ENCODE measurements at places on chromosomes 5 and 9. TPM values are rescaled to one million over a fixed set of nuclear protein-coding genes. Genes with fewer than 3 reads are reported as not detected.

The FAM221B gene
- total RNA-seq: not detected

DNA sequence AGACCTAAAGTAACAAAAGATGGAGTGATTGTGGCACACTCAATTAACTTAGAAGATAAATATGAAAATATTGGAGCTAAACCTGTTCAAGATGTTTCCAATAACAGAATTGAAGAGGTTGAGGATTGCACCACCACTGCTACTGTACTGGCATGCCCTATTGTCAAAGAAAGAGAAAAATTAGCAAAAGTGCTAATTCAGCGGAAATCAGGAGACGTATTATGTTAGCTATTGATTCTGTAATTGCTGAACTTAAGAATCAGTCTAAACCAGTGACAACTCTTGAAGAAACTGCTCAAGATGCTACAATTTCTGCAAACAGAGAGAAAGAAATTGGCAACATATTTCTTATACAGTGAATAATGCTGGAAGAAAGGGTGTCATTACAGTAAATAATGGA is 754.4 kb downstream of the CDH18 start:
- no peak for DNase-seq

DNA sequence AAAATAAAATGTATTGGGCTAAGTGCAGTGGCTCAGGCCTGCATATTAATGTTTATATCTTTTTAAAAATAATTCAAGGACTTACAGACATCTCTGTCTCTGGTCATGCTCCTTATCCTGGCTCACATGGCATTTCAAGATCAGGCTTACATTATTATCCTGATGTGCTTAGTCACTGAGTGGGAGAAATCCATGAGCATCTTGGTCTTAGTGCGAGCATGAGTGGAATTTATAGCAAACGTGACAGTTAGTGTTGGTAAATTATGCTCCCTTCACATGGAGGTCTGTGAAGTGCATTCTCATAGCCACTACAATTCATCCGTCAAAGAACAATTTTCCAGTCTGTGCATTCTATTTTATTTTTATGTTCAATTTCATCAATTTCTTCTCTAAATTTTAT is 237.8 kb upstream of the EDIL3 start:
- DNase-seq: no peak

GRCh38 chr5:135032999-135033861 is 798 bp downstream of the PITX1 start:
- no peak for DNase-seq

- no peak for DNase-seq
Observed at GRCh38 chr9:113621309-113621791, 157.8 kb downstream of the RGS3 start.

GRCh38 chr5:87729781-87730180 is 317.1 kb upstream of the CCNH start:
- DNase-seq: no peak

DNA sequence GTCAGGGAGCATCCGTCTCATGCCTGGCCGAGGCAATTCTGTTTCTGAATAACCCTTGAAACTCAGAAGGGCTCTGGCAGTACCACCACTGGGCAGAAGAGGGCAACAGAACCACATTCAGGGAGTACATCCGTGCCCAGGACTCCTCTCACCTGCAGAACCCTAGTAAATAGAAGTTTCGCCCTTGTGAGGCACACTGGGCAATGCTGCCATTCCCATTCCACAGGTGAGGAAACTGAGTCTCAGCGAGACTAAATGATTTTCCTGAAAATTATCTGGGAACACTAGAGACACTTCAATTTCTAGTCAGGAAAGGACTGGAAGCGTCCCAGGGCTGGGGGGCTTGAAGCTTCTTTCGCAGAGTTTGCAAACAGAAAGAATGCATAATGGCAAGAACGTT is 74.7 kb downstream of the FGF1 start:
- no peak for DNase-seq

GRCh38 chr5:109511980-109512734 is 102.4 kb upstream of the PJA2 start:
- no peak for DNase-seq

DNA sequence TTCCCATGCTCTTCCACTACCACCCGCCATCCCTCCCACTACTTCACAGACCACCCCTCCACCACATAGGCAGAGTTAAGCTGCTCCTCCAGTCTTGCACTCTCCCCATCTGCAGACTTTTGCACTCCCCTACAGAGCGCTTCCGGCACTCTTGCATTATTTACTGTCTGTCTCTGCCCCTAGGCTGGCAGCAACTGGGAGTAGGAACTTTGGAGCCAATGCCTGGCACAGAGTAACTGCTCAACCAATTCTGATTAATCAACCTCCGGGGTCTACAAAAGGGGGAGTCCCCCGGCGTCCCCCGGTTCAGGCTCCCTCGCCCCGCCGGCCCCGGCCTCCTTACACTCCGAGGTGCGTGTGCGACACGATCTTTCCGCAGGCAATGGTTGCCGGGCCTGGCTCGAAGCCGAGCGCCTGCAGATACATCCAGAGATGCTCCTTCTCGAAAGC is 498 bp downstream of the HAUS6 start:
- DNase-seq: no peak

Measured in esophagus squamous epithelium (tissue), 5 donors.